ENCODE measurements at places on chromosomes 1 and 21.

DNA sequence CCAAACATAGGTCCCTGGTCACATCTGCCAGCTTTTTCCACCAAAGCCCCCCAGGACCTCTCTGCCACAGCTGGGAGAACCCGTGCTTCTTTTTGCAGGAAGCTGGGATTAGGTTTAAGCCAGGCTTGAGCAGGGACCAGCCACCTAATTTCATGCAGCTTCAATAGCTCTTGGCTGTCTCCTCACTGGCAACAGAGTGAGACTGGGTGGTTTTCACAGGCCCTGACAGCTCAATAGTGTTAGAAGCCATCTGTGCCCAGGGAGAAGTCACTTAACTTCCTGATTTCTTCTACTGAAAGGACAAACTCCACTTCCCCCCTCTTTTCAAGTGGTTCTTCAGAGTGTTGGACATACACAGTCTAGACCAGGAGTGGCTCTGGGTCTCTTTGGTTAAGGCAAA is 20.4 kb upstream of the SRSF4 start:
- DNase-seq: no peak

- DNase-seq: no peak
These were observed 52.2 kb downstream of the NENF start for GRCh38 chr1:212484701-212485570.

DNA sequence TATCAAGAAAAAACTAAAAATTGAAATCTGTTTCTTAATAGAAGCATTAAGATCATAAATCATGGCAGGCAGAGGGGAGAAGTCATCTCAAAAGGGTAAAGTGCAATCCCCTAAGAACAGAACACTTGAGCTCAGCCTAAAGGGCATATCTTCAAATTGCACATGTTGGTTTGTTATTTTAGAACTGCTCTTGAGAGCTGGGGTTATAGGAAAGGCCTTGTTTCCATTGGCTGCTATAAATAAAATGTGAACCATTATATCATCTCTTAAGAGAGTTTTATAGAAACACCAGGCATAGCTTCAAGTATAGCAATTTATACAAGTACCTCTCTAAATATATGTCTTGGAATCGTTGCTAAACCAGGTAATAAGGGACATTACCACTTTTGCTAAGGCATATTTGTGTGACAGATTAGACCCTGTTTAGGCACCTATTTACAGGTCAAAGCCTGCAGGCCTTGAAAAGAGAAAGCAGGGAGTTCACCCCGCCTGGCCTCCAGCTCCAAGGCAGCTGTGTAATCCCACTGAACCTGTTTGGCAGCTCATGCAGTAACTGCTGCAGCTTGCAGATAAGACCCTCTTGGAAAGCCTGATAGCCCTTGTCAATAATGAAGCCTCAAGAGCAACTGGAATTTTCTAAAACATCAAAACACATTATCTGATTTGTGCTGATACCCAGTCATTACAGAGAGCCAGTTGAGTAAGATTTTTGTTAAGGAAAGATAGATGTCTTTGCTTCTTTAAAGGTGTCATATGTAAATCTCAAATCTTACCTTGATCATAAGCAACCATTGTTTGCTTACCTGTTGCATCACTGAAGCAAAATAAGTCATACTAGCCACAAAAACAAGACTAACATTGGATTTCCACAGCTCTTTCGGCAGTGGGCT is 24.2 kb upstream of the SYDE2 start:
- DNase-seq: no peak

GRCh38 chr1:155504207-155504606 is 58.4 kb downstream of the ASH1L start:
- no peak for DNase-seq

- no peak for DNase-seq
These were observed 202.3 kb upstream of the BRINP3 start for GRCh38 chr1:190679983-190680382.

DNA sequence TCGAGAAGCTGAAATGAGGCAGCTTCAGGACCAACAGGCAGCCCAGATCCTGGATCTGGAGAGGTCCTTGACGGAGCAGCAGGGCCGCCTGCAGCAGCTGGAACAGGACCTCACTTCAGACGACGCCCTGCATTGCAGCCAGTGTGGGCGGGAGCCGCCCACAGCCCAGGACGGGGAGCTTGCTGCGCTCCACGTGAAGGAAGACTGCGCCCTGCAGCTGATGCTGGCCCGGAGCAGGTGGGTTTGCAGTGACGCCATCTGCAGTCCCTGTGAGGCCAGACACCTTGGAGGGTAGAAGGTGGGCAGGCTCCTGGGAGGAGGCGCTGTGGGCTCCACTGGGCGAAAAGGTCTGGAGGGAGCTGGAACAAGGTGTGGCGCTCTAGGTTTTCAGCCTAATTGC is 39.7 kb downstream of the PCNT start:
- DNase-seq: no peak

Measured in cardiac septum (tissue), 1 donor.